ENCODE measurements at places on chromosomes 4 and X. TPM values are rescaled to one million over a fixed set of nuclear protein-coding genes. Genes with fewer than 3 reads are reported as not detected.

GRCh38 chr4:151690876-151691275 lies 69.9 kb downstream of the GATB start:
- ATAC-seq, result no peak

GRCh38 chr4:136829280-136829679 lies 703.0 kb downstream of the PCDH18 start:
- ATAC-seq, result no peak

The MAGEA12 gene
- total RNA-seq, result not detected

The ENAM gene
- total RNA-seq, result not detected

DNA sequence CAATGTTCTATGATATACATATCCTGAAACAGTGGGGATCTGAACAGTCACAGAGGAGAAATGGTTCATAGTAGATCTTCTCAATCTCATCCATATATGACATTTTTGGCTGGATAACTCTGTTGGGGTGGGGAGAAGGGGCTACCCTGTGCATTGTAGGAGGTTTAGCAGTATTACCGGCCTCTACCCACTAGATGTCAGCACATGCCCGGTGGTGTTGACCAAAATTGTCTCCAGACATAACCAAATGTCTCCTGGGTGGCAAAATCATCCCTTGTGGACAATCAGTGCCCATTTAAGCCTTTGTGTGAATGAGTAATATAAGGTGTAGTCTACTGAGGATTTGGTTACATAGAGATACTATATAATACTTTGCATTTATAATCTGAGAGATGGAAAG lies 89.9 kb downstream of the PLS3 start:
- ATAC-seq, result peak; percentile 77

GRCh38 chr4:53365121-53365485 lies 758 bp downstream of the SCFD2 start:
- peak; percentile 24 for ATAC-seq

- no peak for ATAC-seq
Measured at GRCh38 chr4:56746639-56747038, 65.5 kb upstream of the HOPX start.

The GAGE12E gene
- total RNA-seq, result not detected

GRCh38 chr4:89101256-89102161 lies 9.8 kb upstream of the TIGD2 start:
- ATAC-seq, result no peak

- ATAC-seq, result peak; percentile 22
Measured at GRCh38 chr4:158314756-158315487, 104.6 kb downstream of the TMEM144 start.

GRCh38 chr4:145791988-145792387 lies 112.0 kb downstream of the C4orf51 start:
- ATAC-seq, result no peak

The RHOXF1 gene
- total RNA-seq, result not detected

GRCh38 chr4:94653095-94653649 lies 104.6 kb upstream of the BMPR1B start:
- no peak for ATAC-seq

The MAGEC1 gene
- not detected for total RNA-seq

GRCh38 chr4:127214931-127215330 lies 417.8 kb upstream of the INTU start:
- ATAC-seq, result no peak
